Stimulated activated CD4-positive, alpha-beta T cell treated with anti-CD3 and anti-CD28 coated beads, Interleukin-4, amount 100 ng/mL, for 1 hour (primary cell): ENCODE measurements at places on chromosomes 5 and 9.
A peak's percentile ranks its signal among the peaks of the same experiment; 100 is the strongest.

GRCh38 chr9:34374905-34375552 is 1.7 kb downstream of the MYORG start:
- DNase-seq, result no peak

DNA sequence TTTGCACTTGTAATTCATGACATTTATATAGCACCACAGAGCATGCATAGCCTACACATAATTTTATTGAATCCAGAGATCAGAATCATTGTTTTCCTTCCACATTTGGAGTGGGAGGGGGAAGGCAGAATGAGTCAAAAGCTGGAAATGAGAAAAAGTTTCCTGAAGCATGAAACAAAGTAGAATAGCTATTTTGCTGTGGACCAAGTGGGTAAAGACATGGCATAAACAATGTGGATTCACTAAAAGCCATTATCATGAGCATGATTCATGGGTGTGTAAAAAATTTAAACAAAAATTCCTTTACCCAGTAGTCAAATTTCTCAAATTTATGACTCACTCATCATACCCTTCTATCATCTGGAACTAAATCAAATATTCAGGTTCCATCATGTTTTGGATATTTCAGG is 97.9 kb downstream of the YIPF5 start:
- no peak for DNase-seq

GRCh38 chr5:100539519-100539918 is 4.3 kb downstream of the FAM174A start:
- no peak for DNase-seq

- no peak for DNase-seq
Measured at GRCh38 chr9:72826996-72827949, 125.6 kb downstream of the ALDH1A1 start.

DNA sequence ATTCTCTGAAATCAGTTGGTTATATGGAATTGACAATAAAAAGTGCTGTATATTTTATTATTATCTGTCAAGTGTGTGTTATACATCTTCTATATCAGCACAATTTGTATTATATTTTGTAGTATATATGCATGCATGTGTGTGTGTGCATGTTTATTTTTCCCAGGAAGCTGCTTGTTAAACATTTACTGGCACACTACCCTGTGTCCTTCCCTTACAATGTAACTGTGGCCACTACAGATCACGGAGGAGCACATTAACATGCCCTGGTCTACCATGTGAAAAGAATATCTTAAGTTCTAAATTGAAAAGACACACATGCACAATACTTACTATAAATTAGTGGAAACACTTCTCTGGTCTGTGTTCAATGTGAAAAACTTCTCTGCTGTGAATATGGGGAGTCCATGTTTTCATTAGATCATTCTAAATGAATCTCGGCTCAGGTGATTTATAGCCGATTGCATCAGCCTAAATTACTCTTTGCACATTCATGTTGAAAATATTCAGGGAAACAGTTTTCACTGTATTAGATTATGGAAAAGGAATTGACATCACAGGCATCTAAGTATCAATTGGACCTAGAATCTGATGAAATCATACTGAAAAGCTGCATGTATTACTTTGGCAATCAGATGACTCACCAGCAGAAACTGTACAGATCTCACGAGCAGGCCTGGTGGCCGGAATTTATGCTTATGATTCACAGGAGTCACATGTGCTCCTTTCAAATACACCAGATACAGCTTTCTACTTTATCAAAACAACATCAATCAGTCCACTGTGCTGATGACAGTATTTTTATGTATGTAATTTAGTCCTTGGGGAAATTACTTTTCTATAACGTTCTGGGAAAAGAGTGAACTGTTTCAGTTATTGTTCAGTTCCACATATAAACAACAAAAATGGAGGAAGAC is 39.4 kb downstream of the LURAP1L start:
- no peak for DNase-seq

DNA sequence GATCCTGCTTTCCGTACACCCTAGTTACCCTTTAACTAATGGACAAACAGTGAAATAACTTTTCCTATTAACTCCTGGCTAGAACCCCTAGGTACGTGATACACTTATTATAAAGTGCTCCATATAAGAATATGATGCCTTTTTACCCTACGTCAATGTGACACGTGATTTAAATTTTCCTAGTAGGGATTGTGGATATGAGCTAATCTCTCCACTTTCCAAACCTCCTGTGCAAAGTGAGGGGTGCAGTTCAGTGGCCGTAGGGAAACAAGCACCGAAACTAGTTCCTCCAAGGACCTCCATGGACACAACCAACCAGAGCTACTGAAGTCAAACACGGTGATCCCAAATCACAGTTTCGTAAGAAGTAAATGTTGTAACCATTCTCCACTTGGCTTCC is 19.3 kb downstream of the NFIB start:
- DNase-seq, result no peak

DNA sequence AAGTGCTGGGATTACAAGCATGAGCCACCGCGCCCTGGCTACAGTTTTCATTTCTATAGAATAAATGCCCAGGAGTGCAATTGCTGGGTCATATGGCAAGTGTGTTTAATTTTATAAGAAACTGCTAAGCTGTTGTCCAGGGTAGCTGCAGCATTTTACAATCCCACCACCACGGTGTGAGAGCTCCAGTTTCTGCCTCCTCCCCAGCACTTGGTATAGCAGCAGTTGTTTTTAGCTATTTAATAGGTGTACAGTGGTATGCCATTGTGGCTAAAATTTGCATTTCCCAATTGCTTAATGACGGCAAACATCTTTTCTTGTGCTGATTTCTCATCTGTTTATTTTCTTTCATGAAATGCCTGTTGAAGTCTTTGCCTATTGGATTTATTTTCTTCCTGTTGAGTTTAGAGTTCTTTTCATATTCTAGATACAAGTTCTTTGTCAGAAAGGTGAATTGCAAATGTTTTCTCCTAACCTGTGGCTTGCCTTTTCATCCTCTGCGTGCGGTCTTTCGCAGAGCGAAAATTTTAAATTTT is 100.3 kb downstream of the NDFIP1 start:
- no peak for DNase-seq

DNA sequence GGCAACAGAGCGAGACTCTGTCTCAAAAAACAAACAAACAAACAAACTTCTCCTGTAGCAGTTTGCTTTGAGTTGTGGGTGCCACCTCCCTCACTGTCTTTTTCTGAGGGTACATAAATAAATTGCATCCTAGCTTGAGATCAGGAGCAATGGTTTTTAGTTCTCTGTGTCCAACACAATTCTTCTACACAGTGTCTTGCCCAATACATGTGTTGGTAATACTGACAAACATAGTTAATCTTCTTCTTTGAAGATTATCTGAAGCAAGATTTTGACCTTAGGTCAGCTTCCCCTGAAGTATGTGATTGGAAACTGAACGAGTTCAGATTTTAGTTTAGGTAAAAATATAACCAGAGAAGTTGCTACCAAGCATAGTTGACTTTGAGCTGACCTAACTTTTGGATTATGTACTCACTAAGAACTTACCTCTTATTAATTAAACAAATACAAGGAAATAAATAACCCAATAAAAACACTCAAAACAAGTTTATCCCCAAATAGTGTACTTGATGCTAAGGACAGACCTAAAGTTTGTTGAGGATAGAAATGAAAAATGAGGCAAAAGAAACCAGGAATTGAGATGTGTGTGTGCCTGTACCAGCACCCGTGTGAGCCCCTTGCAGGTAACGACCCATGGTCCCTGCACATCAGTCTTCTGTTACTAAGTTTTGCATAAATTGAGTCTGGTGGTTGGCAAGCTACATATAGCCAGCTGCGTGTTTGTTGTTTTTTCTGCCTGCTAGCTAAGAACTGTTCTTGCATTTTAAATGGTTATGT is 16.2 kb downstream of the TJP2 start:
- DNase-seq, result no peak

GRCh38 chr9:128191406-128192046 is at the start of gene CIZ1:
TSS of gene CIZ1 (minus strand) at chr9:128191572. CDS start at chr9:128190857, 715 bp downstream.
- peak; percentile 78 for DNase-seq

GRCh38 chr5:103340717-103341388 is 82.3 kb downstream of the MACIR start:
- no peak for DNase-seq
